ENCODE measurements at places on chromosomes 5 and 9.

DNA sequence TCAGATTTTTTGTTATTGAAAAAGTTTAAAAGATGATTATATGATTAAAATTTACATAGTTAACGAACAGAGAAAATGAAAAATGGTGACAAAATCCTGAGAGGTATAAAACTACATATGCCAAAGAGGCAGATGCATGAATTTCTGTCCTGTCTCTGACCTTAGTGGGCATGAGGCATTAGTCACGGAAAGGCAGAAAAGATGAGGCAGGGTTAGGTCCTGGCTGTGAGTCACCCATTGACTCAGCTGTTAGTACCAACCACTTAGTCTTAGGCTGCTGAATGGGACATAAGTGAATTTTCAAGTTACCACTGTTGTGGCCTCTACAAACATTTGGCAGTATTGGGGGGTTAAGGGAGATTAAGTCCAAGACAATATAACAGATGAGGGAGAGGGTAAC is 33.1 kb downstream of the RASA1 start:
- DNase-seq: peak; percentile 55

GRCh38 chr9:128114326-128115186 is 13.0 kb downstream of the PTGES2 start:
- no peak for DNase-seq

- no peak for DNase-seq
Measured at GRCh38 chr9:3458806-3459475, 66.9 kb downstream of the RFX3 start.

GRCh38 chr5:127275641-127276193 is 14.9 kb upstream of the MEGF10 start:
- DNase-seq: no peak

GRCh38 chr9:130872508-130872907 is 24.1 kb downstream of the QRFP start:
- no peak for DNase-seq

- no peak for DNase-seq
Measured at GRCh38 chr9:108136656-108137055, 647.1 kb upstream of the KLF4 start.

DNA sequence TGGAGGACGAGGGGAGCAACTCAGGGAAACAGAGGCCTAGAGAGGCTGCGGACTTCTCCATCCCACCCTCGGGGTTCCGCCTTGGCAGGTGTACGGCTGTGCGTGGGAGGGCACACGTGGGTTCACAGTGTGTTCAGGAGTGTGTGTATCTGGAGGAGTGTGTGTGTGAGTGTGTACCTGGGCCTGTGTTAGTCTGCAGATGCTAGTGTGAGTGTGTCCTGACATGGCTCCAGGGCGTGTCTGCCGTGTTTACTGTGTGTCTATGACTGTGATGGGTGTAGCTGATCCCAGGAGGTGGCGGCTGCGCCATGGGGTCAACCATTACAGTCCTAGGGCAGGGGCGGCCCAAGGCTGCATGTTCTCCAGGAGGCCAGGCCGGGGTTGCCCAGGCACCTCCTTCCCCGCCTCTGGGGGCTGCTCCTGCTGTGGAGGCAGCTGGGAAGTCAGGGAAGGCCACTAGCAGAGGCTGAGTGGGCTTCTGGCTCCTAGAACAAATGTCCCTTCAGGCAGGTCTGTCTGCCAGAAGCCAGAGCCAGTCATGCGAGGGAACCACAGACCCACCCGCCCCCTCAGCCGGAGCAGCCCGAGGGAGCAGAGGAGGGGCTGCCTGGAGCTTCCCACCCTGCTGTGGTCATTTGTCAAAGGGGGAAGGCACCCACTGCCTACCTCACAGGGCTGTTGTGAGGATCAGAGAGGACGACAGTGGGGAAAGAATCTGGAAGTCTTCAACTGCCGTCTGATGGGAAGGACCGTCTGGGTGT is 21.4 kb downstream of the CRB2 start:
- DNase-seq: no peak

DNA sequence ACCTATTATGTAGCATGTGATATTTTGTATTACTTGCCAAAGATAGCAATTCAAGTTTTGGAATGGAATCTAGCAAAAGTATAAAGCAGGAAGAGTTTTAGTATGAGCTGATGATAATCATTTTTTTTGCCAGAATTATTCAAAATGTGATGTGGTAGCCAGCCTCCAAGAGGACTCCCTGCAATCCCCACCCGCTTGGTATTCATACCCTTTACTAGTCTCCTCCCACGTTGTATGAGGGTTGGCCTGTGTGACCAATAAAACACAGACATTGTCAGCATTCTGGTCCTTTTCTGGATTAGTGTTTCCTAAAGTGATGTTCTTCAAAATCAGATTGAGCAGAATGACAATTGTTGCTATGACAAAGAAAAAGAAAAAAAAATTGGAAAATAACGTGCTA is 63.8 kb downstream of the TARS1 start:
- no peak for DNase-seq

DNA sequence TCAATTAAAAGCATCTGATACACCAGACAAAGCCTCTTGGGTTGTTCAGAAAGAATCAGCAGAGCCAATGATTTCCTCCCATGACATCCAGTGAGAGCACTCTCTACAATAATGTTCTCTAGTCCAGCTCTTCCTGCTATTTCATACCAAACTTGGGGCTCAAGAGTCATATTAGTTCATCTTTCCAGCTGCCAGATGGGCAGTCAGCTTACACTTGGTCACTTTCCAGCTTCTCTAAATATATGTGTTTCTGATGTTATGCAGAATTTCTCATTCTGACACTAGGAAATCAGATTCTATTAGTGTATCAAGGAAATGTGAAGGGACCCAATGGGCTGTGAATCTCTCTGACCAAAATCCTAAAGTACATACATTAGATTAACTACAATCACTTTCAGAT is 148.9 kb downstream of the ENC1 start:
- no peak for DNase-seq

DNA sequence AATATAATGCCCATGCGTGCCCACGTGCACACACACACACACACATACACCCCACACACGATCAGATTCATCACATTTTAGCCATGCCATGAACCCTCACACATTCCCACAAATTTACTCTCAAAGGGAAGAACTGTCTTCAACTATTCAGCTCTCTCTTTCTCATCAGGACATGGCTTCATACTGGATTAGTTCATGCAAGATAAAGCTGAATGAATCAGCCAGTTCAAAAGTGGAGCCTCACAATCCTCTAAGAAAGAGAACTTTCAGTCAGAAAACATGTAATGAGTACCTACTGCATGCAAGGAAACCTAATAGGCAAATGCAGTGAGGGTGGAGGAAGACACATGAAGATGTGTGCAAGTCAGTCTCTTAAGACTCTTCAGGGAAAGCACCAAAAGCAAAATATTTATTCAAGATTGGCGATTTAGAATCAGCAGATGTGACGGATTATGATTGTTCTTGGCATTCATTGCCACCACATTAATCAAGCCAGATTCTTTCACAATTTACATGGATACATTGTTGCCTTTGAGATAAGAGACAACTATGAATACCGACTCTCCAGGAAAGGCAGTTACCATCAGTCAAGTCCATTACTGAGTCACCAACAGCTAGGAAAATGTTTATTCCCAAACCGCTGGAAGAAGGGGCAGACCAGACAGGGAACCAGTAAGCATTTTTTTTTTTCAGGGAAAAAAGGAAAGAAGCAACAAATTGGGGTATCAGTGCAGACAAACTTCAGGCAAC is 30.3 kb upstream of the PUM3 start:
- no peak for DNase-seq

DNA sequence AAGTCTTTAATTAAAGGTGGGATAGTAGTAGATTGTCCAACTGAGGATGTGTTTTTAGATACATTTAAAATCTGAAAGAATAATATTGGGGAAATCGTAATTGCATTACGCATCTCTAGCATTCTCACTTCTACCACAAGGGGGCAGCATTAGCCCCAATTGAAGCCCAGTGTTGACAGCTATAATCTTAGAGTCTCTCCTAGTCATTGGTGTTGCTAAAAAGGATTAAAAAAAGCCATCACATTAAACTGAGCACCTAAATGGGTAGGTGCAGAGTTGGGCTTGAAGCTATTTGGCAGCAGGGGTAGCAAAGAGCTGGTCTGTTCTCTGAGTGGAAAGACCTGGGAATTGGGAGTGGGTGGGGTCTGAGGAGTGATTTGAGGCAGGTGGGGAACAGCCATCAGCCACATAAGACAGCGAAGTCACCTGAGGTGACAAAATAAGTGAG is 177.2 kb downstream of the OSTF1 start:
- peak; percentile 53 for DNase-seq

- no peak for DNase-seq
Measured at GRCh38 chr5:154470137-154470536, 7.9 kb downstream of the HAND1 start.

GRCh38 chr5:165877475-165877874 is 2372.1 kb downstream of the MAT2B start:
- no peak for DNase-seq

GRCh38 chr5:127776477-127776876 is 73.3 kb downstream of the CCDC192 start:
- DNase-seq: no peak

DNA sequence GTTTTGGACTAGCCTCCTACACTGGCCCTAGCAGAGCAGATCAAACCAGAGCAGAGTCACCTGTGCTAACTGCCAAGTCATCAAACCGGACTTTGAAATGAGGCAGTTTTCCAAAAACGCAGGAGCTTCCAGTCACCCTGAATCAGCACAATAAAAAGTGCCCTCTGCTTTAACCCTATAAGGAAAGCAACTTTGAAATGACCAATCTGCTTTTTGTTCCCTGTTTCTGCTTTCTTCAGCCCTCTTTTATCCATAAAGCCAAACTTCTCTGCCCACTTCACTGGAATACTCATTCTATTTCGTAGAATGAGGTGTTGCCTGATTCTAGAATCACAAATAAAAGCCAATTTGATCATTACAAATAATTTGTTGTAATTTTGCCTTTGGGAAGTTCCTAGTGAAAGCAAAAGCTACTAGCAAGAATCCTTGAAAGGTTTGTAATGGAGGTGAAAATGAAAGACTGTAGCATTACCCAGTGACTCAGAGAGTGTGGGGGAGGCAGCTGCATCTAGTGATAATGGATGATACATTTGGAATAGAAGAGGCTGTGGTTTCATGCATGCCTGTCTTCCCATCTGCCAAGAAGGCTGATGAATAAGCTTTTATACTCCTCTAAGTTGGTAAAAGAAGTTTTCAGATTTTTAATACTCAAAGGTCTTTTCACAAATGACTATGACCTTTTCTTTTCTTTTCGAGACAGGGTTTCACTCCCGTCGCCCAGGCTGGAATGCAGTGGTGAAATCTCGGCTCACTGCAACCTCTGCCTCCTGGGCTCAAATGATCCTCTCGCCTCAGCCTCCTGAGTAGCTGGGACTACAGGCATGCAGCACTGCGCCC is 14.9 kb downstream of the SPAAR start:
- no peak for DNase-seq

DNA sequence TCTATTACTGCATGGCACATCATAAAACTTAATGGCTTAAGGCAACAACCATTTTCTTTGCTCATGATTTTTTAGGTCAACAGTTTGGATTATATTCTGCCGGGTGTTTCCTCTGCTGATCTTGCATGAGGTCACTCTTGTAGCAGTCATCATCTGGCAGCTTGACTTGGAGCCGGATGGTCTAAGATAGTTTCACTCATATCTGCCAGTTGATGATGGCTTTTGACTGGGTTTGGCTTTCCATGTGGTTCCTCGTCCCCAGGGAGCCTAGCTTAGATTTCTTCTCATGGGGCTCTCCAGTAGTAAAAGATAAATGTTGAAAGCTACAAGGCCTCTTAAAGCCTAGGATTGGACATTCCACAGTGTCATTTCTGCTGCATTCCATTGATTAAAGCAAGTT is 27.4 kb downstream of the LNPEP start:
- peak; percentile 40 for DNase-seq

DNA sequence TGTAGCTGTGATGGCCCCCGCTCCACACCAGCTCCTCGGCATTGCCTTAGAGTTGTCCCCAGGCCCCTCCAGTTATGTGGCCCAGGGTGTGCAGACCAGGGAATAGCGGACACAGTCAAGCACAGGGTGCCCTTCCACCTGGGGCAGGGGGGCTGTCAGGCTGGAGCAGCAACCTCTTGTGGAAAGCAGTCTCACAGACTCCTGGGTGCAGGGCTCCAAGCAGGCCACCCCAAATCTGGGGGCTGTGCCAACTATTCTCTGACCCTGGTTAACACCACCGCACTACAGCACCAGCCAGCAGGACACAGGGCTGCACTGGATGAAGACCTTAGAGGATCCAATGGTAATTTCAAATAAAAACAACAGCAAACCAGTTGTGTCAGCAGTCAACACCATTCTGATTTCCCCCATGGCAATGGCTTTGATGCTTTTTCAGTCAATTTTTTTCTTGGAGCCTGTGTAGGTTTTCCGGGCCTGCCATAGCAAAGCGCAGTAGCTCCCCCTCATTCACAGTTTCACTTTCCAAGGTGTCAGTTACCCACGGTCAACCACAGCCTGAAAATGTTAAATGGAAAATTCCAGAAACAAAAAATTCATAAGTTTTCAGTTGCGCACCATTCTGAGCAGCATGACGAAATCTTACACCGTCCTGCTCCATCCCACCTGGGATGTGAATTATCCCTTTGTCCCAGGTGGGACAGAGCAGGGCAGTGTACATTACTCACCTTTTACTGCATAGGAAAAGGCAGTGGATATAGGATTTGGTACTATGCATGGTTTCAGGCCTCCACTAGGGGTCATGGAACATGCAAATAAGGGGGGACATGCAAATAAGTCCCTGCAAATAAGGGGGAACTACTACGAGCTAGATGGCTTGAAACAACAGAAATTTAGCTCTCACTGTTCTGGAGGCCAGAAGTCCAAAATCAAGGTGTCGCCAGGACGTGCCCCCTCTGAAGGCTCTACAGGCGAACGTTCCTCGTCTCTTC is 49.0 kb downstream of the C5orf15 start:
- no peak for DNase-seq

DNA sequence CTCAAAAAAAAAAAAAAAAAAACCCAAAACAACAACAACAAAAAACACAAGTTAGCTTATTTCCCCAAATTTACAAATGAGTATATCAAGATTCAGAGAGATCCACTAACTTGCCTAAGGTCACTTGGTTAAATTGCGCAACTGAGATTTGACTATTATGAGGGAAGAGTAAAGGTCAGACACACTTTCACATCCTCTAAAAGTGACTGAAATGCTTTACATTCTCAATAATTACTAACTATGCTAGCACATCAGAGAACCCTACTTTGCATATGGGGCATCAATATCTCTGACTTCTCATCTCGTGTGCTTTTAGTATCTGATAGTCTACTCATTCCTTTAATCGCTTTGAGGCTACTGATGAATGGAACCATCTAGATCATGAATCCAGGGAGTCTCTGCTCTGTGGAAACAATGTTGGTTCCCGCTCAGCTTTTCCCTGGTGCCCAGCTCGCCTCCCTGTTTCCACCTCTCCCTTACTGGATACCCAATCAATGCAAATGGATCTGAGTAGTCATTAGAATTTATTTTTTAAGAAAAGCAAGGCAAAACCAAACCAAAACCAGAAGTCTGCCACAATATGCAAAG is 182.1 kb upstream of the TRIM32 start:
- no peak for DNase-seq

- DNase-seq: no peak
Measured at GRCh38 chr9:17159469-17159868, 24.6 kb downstream of the CNTLN start.

GRCh38 chr9:108184009-108184408 is 671.8 kb downstream of the ACTL7B start:
- DNase-seq: no peak
